ENCODE measurements at places on chromosomes 2 and 18.

DNA sequence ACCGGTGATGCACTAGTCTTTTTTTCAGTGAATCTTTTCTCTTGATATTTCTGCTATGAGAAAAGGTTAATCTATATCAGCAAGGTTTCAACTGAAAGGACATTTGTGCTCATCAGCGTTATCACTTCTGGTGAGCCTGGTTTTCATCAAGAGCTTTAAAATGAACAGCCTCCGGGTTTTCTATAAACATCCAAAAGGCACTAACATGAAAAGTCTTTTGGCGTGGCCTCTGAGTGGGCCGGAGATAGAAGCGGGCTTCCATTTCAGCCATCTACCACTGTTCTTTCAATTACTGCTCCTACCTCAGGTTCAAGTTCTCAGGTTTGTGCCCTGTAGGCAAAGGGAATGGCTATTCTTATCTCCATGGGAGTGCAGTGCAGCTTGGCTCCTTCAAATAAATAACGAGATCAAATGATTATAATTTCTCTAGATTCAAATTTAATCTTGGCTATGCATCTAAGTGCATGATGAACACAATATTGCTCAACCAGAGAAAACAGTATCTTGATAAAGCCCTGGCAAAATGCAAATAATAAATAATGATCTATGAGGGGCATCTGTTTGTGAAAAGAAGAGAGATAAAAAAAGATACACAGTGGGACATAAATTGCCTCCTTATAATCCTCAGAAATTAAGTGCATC, 314.8 kb downstream of the CDH2 start:
- no peak for DNase-seq

- no peak for DNase-seq
Observed at GRCh38 chr18:46422552-46423055, 234.4 kb downstream of the LOXHD1 start.

GRCh38 chr2:55112229-55113031, 62.2 kb upstream of the RTN4 start:
- DNase-seq, result peak; percentile 75

DNA sequence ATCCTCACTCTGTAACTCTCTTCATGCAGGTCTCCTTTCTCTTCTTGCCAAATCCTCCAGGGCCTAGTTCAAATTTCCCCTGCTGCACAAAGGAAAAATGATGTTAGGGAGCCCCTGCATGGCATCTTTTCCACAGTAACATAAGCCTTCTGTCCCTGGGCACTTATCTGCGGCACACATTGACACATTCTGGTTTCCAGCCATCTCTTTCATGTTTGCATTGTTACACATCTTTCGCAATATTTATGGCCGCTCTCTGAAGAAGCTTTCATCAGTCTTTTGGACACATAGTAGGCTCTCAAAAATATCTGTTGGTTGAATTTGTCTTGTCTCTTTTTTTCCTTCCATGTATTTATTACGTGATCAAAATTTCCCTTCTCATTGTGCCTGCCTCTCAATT, 1806.1 kb upstream of the PIK3C3 start:
- DNase-seq, result no peak

GRCh38 chr18:52766002-52766545, 426.1 kb downstream of the DCC start:
- DNase-seq, result no peak

- no peak for DNase-seq
Observed at GRCh38 chr2:171109571-171109970, 51.1 kb downstream of the TLK1 start.

GRCh38 chr2:73031725-73032701, 39.5 kb downstream of the SFXN5 start:
- no peak for DNase-seq

DNA sequence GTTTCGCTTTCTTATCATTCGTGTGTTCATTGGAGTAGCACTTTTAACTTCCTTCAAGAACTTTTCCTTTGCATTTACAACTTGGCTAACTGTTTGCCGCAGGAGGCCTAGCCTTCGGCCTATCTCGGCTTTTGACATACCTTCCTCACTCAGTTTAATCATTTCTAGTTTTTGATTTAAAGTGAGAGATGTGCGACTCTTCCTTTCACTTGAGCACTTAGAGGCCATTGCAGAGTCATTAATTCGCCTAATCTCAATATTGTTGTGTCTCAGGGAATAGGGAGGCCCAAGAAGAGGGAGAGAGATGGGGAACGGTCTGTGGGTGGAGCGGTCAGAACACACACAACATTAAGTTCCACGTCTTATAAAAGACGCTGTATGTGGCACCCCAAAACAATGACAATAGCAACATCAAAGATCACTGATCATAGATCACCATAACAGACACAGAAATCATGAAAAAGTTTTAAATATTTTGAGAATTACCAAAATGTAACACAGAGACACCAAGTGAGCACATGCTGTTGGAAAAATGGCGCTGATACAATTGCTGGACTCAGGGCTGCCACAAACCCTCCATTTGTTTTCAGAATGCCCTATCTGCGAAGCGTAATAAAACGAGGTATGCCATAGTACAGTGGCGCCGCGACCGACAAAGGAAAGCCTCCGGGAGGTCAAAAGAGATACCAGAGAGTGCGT, 553 bp downstream of the TIGD1 start:
- DNase-seq, result no peak

DNA sequence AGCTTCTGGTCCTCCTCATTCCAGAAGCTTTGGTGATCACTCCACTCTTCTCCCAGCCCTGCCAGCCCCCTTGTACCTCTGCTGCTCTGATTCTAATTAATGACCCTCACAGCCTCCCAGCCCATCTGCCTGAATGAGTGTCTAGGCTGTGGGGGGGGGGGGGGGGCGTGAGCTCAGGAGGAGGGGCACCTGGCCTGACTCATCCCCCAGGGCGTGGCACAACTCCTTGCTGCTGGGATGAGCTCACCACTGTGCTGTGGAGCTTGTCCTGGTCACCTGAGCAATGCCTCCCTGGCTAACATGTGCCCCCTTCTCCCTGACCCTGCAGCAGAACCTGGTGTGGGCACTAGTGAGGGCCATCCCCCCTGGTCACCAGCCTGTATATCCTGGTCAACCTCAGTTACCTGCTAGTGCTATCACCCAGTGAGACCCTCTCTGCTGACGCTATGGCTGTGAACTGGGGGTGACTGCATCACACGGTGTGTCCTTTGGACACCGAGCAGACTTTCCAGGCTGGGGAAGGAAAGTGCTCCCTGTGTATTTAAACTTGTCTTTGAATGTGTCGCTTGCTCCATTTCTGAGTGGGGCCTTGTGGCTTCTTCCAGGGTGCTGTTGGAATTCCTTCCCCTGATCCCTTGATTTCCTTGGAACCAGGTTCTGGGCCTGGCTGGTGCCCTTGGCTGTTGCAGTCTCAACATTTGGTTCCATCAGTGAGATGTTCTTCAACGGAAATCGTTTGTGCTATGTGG, 41.5 kb upstream of the PUM2 start:
- DNase-seq, result no peak

DNA sequence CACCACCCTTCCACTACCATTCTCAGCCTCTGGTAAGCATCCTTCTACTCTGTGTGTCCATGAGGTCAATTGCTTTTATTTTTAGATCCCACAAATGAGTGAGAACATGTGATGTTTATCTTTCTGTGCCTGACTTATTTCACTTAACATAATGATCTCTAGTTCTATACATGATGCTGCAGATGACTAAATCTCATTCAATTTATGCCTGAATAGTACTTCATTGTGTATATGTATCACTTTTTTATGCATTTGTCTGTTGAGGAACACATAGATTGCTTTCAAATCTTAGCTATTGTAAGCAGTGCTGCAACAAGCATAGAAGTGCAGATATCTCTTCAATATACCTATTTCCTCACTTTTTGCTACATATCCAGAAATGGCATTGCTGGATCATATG, 733.3 kb downstream of the SUCLG1 start:
- no peak for DNase-seq

DNA sequence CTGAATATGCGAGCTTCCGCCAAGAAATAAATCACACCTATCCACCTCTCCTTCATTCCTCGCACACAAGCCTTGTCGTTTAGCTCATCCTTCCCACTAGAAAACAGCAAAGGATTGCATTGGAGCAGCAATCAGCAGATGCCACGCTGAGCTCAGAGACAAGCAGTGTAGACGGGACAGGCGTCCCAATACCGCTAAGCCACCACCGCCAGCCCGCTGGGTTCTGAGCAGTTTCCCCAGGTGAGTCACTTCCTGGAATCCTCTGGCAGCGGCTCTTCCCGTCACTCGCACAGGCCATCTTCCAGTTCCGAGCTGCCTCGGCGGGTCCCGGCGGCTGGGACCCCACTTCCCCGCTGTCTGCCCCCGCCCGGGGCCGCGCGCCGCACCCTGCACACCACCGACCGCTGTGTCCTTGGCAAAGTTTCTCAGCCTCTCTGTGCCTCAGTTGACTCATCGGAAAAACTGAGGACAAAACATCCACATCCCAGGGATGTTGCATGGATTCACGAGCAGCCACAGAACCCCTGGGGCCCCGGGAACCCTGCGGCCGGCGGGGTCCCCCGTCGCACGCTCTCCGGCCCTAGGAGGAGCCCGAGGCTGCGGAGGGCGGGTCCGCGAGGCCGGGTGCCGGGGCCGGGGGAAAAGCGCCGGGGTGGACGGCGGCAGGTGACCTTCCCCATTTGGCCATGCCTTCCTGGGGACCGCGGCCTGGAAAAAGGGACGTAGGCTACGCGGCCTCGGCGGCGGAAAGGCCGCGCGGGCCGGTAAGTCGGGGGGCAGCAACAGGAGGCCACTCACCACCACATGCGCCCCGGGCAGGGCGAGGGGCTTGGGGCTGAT, 573 bp downstream of the KDSR start:
- DNase-seq, result peak; percentile 41

DNA sequence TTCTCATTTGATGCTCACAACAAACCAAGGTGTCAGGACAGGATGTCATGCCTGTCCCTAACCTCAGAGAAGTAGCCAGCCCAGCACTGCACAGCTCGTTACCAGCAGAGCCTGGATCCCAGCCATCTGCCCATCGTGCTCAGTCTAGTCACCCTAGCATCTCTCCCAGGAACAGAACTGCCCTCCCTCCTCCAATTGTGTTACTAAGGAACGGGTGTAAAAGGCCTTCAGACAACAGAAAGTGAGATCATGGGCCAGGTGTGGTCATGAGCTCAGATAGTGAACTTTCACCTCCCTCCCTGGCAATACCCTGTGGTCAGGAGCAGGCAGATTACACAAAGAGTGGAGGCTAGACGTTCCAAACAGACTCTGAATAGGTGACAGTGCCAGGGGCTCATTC, 111.8 kb upstream of the PPP1CB start:
- peak; percentile 15 for DNase-seq

- no peak for DNase-seq
Observed at GRCh38 chr2:33320573-33320972, 155.9 kb upstream of the RASGRP3 start.

DNA sequence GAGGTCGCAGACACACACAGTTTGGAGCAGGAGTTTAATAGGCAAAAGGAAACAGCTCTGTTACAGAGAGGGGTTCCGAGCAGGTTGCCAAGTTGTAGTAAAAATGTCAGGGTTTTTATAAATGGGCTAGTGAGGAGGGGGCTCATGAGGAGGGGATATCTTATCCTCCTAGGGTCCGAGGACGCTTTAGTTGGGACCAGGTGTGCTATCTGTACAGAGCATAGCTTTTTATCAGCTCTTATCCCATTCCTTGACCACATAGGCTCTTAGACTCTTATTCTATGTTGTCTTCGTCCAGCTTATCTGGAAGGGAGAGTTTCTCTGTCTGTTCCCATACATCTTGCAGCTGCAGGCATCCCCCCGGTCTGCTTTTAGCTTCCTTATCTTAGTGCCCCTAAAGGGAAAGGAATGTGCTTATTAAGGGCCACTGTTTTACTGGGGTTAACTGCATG, 44.7 kb downstream of the PDK1 start:
- no peak for DNase-seq

DNA sequence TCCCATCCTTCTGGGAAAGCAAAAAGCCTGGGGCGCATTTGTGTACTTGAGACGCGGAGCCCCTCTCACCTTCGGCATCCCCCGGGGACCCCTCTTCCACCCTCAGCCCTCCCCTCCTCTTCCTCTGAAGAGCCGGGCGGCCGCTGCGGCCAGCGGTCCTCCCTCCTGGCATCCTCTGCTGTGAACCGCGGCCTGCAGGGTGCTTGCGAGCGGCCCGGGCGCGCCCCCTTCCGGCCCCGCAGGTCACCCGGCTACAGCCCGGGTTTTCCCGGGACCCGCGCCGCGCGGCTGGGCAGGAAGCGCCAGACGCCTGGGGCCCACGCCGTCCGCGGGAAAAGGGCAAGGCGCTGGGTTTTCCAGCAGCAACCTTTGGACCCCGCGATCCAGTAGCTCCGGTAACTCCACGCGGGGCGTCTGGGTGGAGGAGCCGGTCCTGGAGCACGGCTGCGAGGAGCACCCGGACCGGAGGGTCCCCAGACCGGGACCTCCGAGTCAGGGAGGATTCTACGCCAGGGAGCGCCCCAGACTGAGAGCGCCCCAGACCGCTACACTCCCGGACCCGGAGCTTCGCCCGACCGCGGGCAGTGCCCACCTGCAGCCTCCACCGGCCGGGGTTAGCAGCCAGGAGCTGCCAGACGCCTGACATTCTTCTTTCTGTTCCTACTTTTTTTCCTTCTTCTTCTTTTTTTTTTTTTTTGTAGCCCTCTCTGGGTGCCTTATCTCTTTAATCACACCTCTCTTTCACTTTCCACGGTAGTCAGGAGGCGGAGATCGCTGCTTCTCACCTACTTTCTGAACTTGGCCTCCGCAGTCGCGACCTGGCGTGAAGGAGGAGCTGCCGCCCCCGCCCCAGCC, at the start of gene IL18R1:
TSS of gene IL18R1 (plus strand) at position 271 of the 855 bp plus-strand sequence. CDS start 6,865 bp downstream, outside the sequence.
- peak; percentile 73 for DNase-seq

DNA sequence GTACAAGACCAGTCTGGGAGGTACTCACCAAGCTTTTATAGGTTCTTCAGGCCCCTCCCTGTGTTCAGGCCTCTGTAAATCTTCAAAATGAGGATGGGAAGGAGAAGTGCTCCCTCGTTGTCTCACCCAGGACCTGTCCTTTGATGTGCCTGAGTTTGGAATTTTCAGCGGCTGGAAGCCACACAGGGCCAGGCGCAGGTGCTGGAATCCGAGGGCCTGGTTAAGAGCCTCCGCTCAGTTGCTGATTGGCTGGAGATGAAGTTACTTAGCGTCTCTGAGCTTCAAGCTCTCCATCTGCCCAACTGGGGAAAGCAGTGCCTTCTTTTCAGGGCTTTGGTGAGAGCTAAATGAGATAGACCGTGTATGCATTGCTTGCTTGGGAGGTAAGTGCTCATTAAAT, 30.0 kb downstream of the HJURP start:
- no peak for DNase-seq

- DNase-seq, result no peak
Observed at GRCh38 chr2:119179991-119180390, 21.4 kb upstream of the C1QL2 start.

GRCh38 chr2:42199626-42200025, 30.5 kb downstream of the EML4 start:
- peak; percentile 60 for DNase-seq

- no peak for DNase-seq
Observed at GRCh38 chr18:37309861-37310260, 255.7 kb downstream of the CELF4 start.

DNA sequence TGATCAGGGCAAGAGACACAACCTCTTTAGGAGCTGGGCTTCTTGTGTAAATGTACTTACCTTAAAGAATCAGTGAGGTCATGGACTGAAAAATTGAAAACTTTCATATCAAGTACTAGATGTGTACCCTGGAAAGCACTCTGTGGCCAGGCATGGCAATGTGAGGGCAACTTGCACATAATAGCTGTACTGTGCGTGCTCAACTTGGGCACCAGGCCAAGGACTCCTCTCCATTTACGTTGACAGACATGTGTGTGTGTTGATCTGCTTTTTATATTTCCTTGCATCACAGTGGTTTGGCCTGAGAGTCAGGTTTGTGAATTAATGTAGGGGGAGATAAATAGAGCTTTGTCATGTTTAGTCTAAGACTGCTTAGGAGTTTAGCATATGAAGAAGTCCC, 669.5 kb upstream of the REG3G start:
- DNase-seq, result no peak

- DNase-seq, result no peak
Observed at GRCh38 chr2:240293557-240294461, 141.7 kb upstream of the GPC1 start.

Data from inflammatory macrophage treated with lipopolysaccharide for 1 hour (primary cell).